ENCODE measurements at places on chromosomes 12 and 14.
A peak's percentile ranks its signal among the peaks of the same experiment; 100 is the strongest.

- no peak for DNase-seq
These were observed 39.8 kb downstream of the AKAP3 start for GRCh38 chr12:4609071-4609470.

GRCh38 chr14:97298736-97299135 is 501.6 kb downstream of the VRK1 start:
- DNase-seq: no peak

GRCh38 chr14:65077318-65077717 is 25.0 kb downstream of the MAX start:
- no peak for DNase-seq

DNA sequence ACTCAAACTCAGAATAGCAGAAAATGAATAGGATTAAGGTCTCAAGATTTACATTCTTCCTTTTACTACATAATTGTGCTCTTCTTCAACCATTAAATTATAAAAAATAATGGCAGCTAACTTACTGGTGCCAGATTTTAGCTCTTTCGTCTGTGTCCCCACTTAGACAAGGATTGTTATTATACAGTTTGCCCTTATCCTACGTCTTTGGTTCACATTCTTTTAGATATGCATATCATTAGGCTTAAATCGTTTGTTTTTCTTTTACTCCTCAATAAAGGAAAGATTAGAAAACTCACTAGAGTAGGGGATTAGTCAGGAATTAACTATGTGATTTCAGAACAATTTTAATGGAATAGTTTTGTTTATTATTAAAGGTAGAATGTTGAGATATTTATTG is 129.6 kb upstream of the GARIN2 start:
- DNase-seq: no peak

- DNase-seq: no peak
These were observed 192.2 kb upstream of the LMNTD1 start for GRCh38 chr12:25745281-25745680.

DNA sequence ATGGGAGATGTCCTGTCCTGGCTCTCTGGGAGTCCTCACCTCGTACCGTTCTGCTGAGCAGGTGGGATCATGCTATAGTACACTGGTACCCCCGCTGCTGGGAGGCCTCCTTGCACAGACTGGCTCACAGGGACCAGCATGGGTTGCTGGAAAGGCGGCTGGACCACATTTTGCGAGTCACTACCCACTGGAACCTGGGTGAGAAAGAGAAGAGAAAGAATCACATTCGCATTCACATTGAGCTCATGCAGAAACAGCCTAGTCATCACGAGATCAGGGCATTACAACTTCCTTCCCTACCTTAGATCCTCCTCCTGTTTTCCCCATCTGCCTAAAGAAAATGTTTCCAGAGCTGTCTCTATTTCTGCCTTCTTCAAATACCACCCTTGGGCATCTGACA is 17.3 kb upstream of the STAC3 start:
- DNase-seq: peak; percentile 36

DNA sequence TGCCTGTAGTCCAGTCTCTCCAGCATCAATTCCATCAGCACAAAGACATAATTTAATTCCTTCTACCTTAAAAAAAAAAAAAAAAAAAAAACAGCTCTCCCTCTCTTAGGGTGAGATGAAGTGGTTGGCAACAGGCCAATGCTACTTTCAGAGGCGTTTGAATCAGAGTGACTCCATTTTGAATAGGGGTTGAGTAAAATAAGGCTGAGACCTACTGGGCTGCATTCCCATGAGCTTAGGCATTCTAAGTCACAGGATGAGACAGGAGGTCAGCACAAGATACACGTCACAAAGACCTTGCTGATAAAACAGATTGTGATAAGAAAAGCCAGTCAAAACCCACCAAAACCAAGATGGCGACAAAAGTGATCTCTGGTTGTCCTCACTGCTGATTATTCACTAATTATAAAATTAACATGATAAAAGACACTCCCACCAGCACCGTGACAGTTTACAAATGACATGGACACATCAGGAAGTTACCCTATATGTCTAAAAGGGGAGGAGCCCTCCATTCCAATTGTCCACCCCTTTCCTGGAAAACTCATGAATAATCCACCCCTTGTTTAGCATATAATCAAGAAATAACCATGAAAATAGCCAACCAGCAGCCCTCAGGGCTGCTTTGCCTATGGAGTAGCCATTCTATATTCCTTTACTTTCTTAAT is 6.9 kb upstream of the TCL1B start:
- no peak for DNase-seq

DNA sequence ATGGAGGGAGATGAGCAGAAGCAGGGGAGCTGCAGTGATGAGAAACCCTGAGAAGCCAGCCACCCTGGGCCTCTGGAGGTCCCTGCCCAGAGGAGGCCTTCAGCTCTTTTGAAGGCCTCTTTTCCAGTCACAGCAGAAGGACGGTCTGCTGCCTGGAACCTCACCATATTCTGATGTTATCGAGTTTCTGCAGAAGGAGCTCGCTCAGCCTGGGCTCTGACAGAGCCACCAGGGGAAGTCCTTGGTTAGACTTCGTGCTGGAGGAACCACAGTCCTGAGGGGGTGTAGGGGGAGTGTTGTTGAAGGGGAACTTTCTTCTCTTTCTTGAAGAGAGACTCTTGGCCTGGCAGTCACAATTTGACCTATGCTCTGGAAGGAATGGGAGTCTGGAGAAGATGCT is 25.1 kb upstream of the BATF start:
- peak; percentile 88 for DNase-seq

- no peak for DNase-seq
These were observed 403.9 kb downstream of the MED13L start for GRCh38 chr12:115873451-115874082.

DNA sequence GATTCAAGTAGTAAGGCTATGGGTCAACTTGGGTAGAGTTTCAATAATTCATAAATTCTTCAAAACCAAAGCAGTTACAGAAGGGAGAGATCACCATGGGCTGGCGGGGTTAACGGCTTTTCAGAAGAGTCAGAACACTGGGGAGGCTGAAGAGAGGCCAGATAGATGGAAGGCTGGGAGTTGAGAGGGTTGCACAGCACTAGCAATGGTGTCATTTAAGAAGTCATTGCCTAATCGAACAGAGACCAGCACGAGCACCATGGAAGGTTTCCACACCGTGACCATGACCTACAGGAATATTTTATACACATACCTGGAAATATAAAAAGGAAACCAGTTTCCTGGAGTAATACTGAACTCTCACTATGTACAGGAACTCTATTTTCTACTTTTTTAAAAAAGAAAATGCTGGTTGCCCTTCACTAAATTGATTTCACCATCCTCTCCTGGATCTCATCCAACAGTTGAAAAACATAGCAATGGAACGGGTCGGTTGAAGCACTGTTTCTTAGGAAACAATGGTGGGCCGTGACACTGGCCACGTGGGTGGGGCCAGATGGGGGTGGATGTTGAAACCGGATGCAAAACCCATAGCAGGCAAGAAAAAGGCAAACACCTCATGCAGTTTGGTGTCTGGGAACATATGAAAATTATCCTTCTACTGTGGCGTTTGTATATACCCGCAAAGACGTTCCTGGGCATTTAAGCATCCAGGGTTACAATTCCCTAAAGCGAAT is 38.0 kb upstream of the RIN3 start:
- peak; percentile 92 for DNase-seq

DNA sequence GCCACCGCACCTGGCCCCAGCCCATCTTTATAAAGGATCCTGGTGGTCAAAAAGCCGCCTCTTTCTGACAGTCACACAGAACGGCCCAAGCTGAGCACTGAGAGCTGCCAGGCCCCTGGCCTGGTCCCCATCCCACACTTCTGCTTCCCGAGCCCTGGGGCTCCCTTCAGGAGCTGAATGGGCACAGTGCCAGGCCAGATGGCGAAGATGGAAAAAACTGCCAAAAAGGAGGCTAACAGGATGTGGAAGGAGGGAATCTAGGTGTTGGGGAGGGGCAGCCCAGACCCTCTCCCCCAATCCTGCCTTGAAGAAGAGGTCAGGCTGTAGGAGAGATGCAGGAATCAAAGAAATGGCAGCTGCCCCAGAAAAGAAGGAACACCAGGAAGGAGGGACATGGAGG is 5.0 kb downstream of the LPAR5 start:
- DNase-seq: no peak

GRCh38 chr14:96246539-96246847 is 9.5 kb upstream of the BDKRB1 start:
- DNase-seq: no peak

DNA sequence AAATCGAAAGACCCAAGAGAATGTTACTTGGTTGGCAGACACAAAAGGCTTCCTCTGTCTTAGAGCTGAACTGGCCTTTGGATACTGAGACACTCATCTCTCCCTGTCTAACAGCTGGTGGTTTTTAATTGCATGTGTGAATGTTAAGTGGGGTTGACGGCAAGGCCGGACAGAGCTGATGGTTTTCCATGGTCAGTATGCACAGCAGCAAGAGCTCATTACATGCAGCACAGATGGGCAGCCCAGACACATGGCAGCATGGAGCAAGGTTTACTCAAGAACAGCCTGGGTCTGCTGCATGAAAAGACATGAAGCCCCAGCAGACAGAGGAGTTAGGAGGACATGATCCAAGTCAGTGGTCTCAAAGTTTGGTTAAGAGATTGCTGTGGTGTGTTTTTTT is 27.8 kb upstream of the CACNA2D4 start:
- DNase-seq: no peak

DNA sequence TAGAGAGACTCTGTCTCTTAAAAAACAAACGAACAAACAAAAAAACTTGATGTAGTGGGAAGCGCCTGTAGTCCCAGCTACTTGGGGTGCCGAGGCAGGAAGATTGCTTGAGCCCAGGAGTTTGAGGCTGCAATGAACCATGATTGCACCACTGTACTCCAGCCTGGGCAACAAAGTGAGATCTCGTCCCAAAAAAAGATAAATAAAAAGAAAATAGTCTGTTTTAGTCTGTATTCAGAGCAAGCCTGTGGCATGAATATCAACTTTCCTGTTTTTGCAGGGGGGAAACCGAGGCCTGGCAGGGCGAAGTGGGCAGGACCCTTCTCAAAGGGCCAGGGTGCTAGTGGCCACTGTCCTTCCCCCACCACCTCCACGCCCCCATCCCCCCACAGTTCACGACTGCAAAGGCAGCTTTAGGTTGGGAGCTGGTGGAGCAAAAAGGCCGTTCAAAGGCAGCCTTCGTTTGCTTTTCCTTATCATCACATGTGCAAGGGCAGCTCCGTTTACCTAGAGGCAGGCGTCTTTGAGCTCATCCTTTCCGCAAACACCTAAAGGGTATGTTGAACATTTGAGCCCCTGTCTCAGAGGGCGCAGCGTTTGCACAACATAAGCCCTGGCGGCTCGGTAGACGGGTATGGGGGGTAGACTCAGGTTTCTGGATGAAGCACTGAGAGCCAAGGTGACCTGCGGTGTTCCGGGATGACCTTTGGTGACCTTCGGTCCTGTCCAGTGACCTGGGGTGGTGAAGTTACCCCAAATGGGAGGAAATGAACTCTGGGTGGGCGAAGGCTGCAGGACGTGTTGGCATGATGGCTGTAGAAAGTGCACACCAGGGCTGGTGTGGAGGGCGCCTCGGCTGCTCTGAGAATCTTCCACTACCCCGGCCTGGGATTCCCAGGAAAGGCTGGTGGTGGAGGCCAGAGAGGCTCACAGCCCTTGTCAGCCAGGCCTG is 8.7 kb upstream of the MEG3 start:
- DNase-seq: no peak

DNA sequence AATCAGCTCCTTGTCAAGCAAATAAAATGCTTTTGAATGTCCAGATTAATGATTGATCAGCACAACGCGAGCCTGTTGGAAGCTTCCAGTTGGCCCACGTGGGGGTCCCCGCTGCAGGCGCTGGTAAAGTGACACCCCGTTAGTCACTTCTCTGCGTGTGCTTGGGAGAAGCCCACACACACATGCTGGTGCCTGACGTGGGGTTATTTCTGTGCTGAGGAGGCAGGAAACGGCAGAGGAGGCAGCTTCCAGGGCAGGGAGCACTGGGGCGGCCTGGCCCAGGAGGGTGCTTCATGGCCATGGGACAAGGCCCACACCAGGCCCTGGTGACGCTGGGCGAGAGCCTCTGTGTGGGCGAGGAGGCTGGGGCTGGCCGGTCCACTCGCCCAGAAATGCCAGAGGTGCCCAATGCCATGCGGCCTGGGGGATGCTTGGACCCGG is 101.5 kb downstream of the KIF26A start:
- DNase-seq: no peak

- DNase-seq: no peak
These were observed 7.0 kb downstream of the IFI27L2 start for GRCh38 chr14:94122438-94122837.

DNA sequence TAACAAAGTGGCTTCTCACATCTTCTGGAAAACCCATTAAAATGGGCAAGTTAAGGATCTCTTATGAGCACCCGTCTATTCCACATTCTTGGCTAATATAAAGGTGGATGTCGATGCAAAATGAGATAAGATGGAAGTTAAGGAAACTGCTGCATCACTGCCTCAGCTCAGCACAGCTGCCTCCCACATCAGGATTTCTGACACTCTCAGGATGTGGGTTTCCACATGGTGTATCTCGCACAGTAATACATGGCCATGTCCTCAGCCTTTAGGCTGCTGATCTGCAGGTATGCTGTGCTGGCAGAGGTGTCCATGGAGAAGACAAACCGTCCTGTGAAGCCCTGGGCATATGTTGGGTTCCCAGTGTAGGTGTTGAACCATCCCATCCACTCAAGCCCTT is 1348.0 kb downstream of the TMEM121 start:
- DNase-seq: no peak

DNA sequence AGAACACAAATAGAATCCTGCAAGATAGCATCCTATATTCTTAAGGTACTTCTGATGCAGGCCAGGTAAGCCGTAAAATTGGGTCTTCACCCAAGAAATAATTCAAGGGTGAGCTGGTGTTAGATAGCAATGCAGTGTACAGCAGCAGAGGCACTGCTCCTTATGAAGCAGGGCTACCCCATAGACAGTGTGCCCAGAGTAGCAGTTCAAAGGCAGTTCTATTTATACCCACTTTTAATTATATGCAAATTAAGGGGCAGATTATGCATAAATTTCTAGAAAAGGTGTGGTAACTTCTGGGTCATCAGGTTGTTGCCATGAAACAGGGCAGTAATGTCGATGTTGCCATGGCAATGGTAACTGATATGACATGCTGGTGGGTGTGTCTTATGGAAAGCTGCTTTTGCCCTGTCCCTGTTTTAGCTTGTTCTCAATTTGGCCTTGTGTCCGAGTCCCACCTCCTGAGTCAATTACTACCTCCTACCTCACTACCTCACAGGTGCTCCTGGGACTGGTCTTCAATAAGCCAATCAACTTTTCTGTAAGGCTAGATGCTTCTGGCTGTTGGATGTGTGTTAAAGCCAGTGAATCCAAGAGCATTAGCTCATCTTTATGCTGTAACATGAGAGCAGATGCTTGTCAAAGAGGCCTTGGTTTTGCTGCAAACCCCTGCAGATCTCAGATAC is 61.0 kb downstream of the PPM1A start:
- no peak for DNase-seq

- no peak for DNase-seq
These were observed 27.9 kb downstream of the RHOF start for GRCh38 chr12:121765573-121765972.

GRCh38 chr12:6471989-6472360 is 1.5 kb upstream of the VAMP1 start:
- peak; percentile 42 for DNase-seq

GRCh38 chr12:80041692-80042091 is 57.6 kb upstream of the OTOGL start:
- DNase-seq: no peak

GRCh38 chr12:42288544-42288943 is 37.4 kb downstream of the ZCRB1 start:
- no peak for DNase-seq
